ENCODE measurements at places on chromosomes 13 and 19.

- H3K27ac ChIP-seq: no peak overlapping the region
- no peak overlapping the region for H3K4me3 ChIP-seq
- no peaks in the 10 kb centered on the region for H3K36me3 ChIP-seq
- H3K4me1 ChIP-seq: peaks cover 6% of the 10 kb centered on the region
Observed at GRCh38 chr13:75079226-75079625, 402.7 kb downstream of the TBC1D4 start.

DNA sequence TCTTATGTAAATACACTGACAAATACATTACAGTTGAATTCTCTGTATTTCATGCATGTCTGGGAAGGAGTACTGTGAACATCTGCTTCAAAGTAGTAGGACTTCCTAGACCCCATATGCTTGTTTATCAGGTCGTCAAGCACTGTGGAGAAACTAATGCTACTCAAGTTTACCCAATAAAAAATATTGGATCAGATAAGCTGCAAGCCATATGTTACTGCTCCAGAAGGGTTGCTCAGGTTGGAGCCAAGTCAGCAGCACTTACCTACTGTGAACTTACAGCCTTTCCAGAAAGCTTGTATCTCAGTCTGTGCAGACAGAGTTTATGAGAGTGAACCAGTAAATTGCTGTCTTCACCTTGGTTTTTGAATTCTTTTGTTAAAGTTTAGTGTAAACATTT is 36.2 kb downstream of the SLAIN1 start:
- no peak overlapping the region for H3K27ac ChIP-seq
- no peaks in the 10 kb centered on the region for H3K36me3 ChIP-seq
- no peak for DNase-seq
- no peaks in the 10 kb centered on the region for H3K27me3 ChIP-seq

DNA sequence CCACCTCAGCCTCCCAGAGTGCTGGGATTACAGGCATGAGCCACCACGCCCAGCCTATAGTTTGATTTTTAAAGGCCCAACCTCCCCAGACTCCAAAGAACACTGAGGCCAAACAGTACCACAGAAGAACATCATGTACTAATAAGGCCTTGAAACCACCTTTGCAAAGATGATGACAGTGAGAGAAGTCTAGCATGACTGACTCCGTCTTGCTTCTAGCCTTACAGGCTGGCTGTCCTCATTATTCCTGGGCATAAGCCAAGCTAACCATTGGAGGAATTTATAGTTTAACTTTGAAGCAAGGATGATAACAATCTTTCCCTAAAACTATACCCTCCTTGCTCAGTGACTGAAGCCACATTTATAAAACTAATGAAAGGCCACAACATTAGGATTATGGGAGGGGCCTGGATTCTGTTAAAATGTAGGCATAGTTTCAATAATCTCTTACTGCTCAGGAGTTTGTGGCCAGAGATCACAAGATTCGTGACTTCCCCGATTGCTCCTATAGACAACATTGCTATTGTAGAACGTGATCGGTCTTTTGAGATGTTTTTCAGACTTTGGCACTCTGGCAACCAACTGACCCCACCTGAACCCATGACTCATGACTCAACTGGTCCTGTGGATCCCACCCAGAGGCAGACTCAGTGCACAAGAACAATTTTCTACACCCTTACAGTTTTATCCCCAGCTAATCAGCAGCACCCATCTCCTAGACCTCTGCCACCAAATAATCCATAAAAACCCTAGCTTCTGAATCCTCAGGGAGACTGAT is 17.6 kb downstream of the GPR42 start:
- H3K4me3 ChIP-seq: no peak overlapping the region
- H3K4me1 ChIP-seq: no peaks in the 10 kb centered on the region
- no peaks in the 10 kb centered on the region for H3K27me3 ChIP-seq
- H3K27ac ChIP-seq: no peak overlapping the region

GRCh38 chr19:46602392-46603194 is 1.5 kb downstream of the CALM3 start:
- no peak for DNase-seq
- peak overlapping the region; percentile 98 for H3K4me3 ChIP-seq
- H3K36me3 ChIP-seq: peaks cover 15% of the 10 kb centered on the region
- no peaks in the 10 kb centered on the region for H3K4me1 ChIP-seq

Measured in SJCRH30 (cell line).